ENCODE measurements at places on chromosomes 1 and 21. TPM values are rescaled to one million over a fixed set of nuclear protein-coding genes. Genes with fewer than 3 reads are reported as not detected.

- no peak for DNase-seq
- H3K36me3 ChIP-seq, result no peaks in the 10 kb centered on the region
- no peaks in the 10 kb centered on the region for H3K27me3 ChIP-seq
- no peak overlapping the region for H3K4me3 ChIP-seq
- H3K27ac ChIP-seq, result no peak overlapping the region
Observed at GRCh38 chr1:79603843-79604242, 597.3 kb upstream of the ADGRL4 start.

- DNase-seq, result no peak
- no peak overlapping the region for H3K27ac ChIP-seq
- H3K27me3 ChIP-seq, result no peaks in the 10 kb centered on the region
- H3K36me3 ChIP-seq, result no peaks in the 10 kb centered on the region
- no peak overlapping the region for H3K4me3 ChIP-seq
Observed at GRCh38 chr1:215631040-215631439, 63.9 kb downstream of the KCTD3 start.

DNA sequence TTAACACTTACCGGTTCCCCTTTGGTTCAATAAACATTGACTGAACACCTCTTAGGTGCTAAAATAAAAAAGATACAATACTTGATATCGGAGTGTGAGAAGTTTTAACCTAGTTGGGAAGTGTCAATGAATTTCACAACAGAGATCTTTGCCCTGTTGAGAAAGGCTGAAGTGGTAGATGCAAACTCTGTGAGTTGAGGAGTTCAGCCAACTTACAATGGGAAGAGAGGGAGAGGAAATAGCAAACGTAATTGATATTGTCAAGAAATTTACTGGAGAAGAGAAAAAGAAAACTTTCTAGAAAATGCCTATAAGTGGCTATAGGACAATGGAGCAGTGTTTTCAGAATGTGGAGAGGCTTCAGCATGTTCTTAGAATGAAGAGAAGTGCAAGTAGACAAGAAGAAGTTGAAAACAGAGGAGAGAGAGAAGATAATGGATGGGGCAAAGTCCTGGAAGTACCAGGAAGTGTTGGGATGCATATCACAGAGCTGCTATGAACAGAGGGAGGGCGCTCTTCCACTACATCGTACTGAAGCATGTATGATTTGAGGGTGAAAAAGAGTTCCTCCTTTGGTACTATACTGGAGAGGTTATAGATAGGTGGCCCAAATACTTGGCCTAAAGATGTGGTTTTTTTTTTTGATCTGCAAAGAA is 48.9 kb downstream of the MEF2D start:
- peaks cover under 1% of the 10 kb centered on the region for H3K4me1 ChIP-seq
- no peak overlapping the region for H3K27ac ChIP-seq
- H3K36me3 ChIP-seq, result no peaks in the 10 kb centered on the region
- DNase-seq, result no peak
- 0 out of 2 replicates have a peak, but pooled peaks cover 4% of the 10 kb centered on the region for H3K27me3 ChIP-seq

GRCh38 chr21:34834852-34835501 is 166.2 kb downstream of the CLIC6 start:
- no peak overlapping the region for H3K4me3 ChIP-seq
- no peaks in the 10 kb centered on the region for H3K27me3 ChIP-seq
- DNase-seq, result no peak
- H3K27ac ChIP-seq, result peak overlapping the region; percentile 58

DNA sequence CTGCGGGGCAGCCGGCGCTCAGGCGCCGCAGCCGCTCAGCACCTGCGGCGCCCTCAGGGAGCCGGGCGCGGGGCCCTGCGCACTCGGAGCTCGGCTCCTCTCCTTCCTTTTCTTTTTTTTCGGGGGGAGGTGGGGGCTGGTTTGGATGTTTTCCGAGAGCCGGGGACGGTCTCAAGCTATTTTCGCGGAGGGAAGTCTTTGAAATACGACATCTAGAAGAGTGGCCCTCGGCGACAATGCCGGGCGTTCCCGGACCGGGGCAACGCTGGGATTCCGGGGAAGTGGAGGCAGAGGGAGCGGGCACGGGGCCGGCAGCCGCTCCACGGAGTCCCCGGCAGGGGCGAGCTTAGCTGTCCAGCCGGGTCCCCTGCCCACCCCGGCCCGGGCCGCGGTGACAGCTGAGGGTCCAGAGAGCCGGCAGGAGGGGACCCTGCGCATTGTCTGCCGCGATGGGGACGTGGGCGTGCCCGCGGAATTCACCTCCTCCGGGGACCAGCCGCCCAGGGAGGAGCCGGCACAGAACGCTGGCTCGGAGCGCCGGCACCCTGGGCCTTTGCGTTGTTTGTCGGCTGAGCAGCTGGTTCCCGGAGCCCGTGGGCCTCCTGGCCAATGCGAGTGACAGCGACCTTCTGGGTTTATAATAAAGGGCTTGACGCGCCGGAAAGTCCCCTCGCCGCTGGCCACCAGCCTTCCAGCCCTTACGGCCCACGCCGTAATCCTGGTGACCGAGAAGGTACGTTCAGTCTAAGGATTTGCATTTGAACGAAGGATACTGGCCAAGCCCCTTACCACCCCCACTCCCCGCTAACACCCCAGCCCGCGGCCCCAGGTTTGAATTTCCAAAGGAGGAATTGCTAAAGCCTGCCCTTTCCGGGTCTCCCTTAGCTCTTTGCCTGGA is 582 bp downstream of the SLC37A1 start:
- no peak overlapping the region for H3K27ac ChIP-seq
- H3K27me3 ChIP-seq, result no peaks in the 10 kb centered on the region
- DNase-seq, result no peak
- no peaks in the 10 kb centered on the region for H3K36me3 ChIP-seq

DNA sequence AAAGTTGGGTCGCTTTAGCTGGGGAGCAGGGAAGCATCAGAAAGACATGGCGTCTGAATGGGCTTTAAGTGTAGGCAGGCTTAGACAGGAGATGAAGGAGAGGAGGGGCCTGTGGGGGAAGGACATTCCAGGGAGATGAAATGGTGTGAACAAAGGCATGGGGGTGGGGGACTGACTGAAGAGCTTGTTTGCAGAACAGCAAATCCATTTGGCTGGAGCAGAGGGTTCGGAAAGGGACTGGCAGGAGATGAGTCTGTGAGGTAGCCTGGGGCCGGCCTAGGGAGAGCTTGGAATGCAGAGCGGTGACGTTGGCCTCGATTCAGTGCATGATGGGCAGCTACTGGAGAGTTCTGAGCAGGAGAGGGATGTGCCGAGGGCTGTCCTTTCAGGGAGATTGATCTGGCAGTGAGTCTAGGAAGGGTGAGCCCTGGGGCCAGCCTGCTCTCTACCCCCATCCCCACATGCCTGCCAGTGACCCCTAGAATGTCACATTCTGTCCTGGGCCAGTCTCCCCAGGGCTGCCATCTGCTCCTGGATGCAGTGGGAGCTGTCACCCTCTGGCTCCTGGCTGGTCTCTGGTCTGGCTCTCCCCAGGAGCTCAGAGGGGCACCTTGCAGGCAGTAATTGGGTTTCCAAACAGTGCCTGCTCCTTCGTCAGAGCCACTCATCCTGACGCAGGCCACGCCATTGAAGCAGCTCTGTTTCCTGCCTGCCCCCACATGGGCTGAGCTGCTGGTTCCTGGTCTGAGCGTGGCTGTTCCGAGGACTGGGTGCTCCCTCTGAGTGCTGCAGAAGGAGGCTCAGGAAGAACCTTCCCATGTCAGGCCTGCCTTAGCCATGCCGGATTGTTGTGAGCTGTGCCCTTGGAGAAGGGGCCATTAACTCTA is 22.3 kb upstream of the TMEM222 start:
- DNase-seq, result peak; percentile 96
- H3K4me3 ChIP-seq, result no peak overlapping the region
- H3K27ac ChIP-seq, result peak overlapping the region; percentile 74

- H3K4me3 ChIP-seq, result no peak overlapping the region
- peaks cover 11% of the 10 kb centered on the region for H3K4me1 ChIP-seq
- no peaks in the 10 kb centered on the region for H3K36me3 ChIP-seq
Observed at GRCh38 chr1:225257081-225257480, 170.8 kb downstream of the LBR start.

GRCh38 chr1:11652203-11652780 is 1.9 kb downstream of the FBXO2 start:
- H3K27ac ChIP-seq, result no peak overlapping the region
- peaks cover 39% of the 10 kb centered on the region for H3K27me3 ChIP-seq
- H3K36me3 ChIP-seq, result no peaks in the 10 kb centered on the region

DNA sequence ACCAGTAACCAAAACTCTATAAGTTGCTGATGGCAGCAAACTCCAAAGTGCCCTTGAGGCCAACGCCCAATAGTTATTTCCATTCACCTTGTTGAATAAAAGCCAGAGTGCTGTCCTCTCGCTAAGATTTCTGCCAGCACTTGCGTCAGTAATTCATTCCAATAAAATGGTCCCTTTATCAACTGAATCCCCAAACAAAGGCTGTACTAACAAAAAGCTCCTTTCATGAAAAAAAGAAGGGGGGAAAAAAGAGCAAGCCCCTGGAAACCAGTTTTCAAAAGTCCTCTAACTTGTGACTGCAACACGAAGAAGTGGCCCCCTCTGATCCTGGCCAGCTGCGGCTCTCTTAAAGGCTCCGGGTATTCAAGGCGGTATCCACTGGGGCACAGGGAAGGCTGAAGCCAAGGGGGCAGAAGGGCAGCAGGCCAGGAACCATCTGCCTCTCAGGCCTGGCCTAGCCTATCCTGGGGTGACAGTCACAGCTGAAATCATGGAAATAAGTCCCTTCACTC is 55.8 kb upstream of the ZNF326 start:
- H3K4me3 ChIP-seq, result no peak overlapping the region
- peaks cover 28% of the 10 kb centered on the region for H3K4me1 ChIP-seq
- no peak overlapping the region for H3K27ac ChIP-seq
- no peak for DNase-seq

DNA sequence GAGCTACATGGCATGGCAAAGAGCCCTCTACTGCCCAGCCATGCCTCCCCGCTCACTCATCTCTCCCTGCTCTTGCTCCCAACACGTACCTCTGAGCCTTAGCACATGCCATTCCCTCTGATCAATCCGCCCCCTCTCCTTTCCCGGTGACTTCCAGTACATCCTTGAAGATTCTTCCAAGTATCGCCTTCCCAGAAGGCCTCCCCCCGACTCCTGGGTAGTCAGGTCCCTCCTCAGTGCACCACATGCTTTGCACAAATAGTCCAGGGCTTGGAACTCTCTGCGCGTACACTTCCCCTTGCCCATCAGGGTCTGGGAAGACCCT is 77.0 kb upstream of the IFFO2 start:
- H3K27ac ChIP-seq, result no peak overlapping the region
- DNase-seq, result no peak
- peaks cover 16% of the 10 kb centered on the region for H3K4me1 ChIP-seq

- no peak overlapping the region for H3K4me3 ChIP-seq
- H3K4me1 ChIP-seq, result peaks cover 100% of the 10 kb centered on the region
- DNase-seq, result no peak
Observed at GRCh38 chr21:45323487-45324311, 36.0 kb upstream of the POFUT2 start.

- H3K4me3 ChIP-seq, result no peak overlapping the region
- peak; percentile 2 for DNase-seq
- no peaks in the 10 kb centered on the region for H3K27me3 ChIP-seq
Observed at GRCh38 chr1:188128761-188129160, 1300.0 kb downstream of the PLA2G4A start.

- H3K27ac ChIP-seq, result no peak overlapping the region
- no peaks in the 10 kb centered on the region for H3K27me3 ChIP-seq
- no peak overlapping the region for H3K4me3 ChIP-seq
- H3K4me1 ChIP-seq, result peaks cover 35% of the 10 kb centered on the region
- DNase-seq, result no peak
Observed at GRCh38 chr1:41620365-41621169, 136.1 kb upstream of the EDN2 start.

DNA sequence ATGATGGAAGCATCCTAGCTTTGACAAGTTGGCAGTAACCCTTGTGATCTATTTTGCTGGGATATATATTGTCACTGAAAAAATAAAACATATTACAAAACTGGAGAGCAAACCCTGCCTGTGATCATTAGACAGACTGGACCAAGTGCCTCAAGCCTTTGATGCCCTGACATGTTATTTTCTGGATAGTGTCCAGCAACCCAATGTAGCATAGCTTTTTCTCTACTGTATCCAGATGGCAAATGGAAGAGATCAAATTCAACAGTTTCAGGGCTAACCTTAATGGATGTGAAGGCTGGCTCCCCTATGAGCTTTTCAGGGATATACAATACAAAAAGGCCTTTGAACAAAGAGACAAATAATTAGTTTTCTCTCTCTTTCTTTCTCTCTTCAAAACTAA is 25.1 kb downstream of the WARS2 start:
- H3K27ac ChIP-seq, result no peak overlapping the region
- no peak for DNase-seq
- peaks cover 6% of the 10 kb centered on the region for H3K4me1 ChIP-seq
- H3K4me3 ChIP-seq, result no peak overlapping the region

- no peak for DNase-seq
- no peaks in the 10 kb centered on the region for H3K4me1 ChIP-seq
- H3K4me3 ChIP-seq, result no peak overlapping the region
- no peaks in the 10 kb centered on the region for H3K36me3 ChIP-seq
- no peak overlapping the region for H3K27ac ChIP-seq
- no peaks in the 10 kb centered on the region for H3K27me3 ChIP-seq
Observed at GRCh38 chr1:168970926-168971659, 135.4 kb upstream of the ATP1B1 start.

DNA sequence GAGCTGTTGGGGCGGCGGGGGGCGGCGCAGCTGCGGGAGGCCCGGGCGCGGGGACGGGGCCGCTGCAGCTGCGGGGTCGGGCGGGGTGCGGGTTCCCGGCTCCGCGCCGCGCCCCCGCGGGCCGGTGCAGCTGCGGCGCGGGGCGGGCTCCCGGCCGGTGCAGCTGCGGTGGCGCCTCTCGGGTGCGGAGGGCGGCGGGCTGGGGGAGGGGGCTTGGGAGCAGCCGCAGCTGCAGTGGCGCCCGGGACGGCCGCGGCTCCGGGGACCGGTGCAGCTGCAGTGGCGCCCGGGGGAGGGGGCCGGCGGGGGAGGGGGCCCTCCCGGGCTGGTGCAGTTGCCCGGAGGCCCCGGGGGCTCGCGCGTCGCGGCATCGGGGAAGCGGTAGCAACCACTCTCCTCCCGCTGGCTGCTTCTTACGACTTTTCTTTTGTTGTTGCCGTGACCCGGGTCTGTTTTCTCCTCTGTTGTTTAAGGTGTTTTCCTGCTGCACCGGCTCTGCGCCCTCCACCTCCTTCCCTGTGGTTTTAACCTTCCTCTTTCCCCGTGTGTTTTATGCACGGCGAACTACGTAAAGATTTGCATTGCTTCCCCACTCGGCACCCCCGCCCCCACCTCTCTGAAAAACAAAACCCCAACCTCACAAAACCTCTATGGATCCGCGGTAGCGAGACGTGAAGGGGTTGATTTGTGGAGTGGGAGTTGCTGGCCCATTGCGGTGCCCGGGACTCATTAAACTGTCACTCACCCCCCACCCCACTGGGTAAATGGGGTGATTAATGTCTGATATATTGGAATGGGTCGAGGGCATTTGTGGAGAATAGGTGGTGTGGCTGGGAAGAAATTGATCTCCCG is 1.7 kb upstream of the ZBTB18 start:
- peak overlapping the region; percentile 53 for H3K4me3 ChIP-seq
- peaks cover 35% of the 10 kb centered on the region for H3K4me1 ChIP-seq
- peak overlapping the region; percentile 23 for H3K27ac ChIP-seq
- peak; percentile 41 for DNase-seq
- H3K27me3 ChIP-seq, result no peaks in the 10 kb centered on the region

The SYTL1 gene
- 0.22 TPM for total RNA-seq

The CMPK1 gene
- total RNA-seq, result 117 TPM

The CTBS gene
- total RNA-seq, result 22.9 TPM

The KCNK1 gene
- 0.09 TPM for total RNA-seq

The FAM177B gene
- total RNA-seq, result not detected

The UTP25 gene
- 3.7 TPM for total RNA-seq

The RUNX3 gene
- total RNA-seq, result 7.3 TPM

The FCRLA gene
- 0.29 TPM for total RNA-seq

The SPOCD1 gene
- total RNA-seq, result 40.3 TPM

Measured in SJSA1 (cell line).